HFFc6 (cell line): ENCODE measurements at places on chromosomes 11 and 22. TPM values are rescaled to one million over a fixed set of nuclear protein-coding genes. Genes with fewer than 3 reads are reported as not detected.
A peak's percentile ranks its signal among the peaks of the same experiment; 100 is the strongest.

Gene LINC01488
- total RNA-seq: not detected in 2 replicates

- DNase-seq: no peak
Measured at GRCh38 chr11:550021-550745, 10.4 kb downstream of the LMNTD2 start.

Gene OTOG
- total RNA-seq: not detected in 3 replicates

DNA sequence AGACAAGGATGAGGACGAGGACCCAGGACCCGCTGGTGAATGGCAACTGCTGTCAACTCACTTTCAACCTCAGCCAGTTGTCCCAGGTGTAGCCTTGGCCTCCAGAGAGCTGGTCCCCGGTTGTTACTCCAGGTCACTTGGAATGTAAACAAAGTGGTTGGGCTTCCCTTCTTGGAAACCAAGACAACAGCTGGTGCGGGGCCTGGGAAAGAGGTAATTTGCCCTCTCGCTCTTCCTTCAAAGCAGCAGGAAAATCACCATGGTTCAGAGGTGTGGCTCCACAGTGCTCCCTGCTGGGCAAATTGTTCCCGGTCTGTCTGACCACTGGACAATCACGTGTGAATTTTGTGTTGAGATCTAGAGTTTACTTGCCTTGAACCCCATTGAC is 15.0 kb downstream of the SLC1A2 start:
- DNase-seq: peak; percentile 13

DNA sequence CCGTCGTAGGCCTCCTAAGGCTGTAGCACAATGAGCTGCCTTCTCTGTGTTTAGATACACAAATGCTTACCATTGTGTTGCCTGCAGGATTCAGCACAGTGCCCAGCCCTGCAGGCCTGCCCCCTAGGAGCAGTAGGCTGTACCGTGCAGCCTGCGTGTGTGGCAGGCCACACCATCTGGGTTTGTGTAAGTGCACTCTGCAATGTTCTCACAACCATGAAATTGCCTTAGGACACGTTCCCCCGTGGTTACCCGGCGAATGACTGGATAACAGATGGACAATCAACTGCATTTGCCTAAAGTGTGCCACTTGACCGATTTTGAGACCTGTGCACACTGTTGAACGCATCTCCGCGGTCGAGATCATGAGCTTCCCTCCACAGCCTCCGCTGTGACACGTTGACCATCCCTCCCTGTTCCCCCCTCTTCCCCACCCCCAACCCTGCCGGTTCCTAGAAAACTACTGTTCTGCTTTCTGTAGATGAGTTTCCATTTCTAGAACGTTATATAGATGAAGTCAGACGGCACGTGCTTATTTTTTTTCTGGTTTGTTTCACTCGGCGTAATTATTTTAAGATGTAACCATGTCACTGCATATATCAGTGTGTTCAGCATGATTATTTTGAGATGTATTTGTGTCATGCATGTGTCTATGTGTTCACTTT is 22.2 kb upstream of the CTSD start:
- DNase-seq: peak; percentile 9
